Lung microvascular endothelial cell (primary cell): ENCODE measurements at places on chromosomes 12 and 14. TPM values are rescaled to one million over a fixed set of nuclear protein-coding genes. Genes with fewer than 3 reads are reported as not detected.
A peak's percentile ranks its signal among the peaks of the same experiment; 100 is the strongest.

DNA sequence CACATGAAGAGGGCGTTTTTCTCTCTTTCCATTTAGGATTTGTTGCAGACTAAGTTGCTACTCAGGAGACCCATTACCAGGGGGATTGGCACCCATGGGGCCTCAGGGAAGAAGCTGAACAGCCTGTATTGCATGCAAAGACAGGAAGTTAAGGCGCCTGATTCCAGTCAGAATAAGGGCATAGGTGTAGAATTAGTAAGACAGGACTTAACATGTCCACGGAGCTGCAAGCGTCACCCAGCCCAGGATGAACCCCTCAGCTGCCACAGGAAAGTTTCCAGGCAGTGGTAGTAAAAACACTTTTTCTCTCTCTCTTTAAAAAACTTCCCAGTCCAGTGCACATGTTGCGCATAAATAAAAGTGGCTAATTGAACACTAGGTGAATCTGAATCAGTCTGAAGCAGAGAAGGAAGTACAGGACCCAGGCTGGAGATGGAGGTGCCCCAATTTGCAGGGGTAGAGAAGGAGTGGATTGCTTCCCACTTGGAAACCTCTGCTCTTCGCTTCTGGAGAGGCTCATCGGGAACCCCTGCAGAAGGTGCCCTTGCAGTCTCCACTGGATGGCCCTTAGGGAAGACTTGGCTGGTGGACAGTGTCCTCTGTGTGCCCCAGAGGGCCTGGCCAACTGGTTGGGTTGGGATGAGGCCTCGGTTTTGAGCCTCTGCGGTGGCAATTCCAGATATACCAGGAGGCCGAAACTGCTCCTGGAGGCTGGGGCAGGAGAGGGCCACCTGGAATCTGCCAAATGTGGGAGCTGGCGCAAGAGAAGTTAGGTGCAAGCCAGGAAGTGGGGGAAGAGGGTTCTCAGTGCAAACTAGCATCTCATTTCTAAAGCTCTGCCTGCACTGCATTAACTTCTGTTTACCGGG is 10.7 kb upstream of the TBX3 start:
- no peak for DNase-seq

DNA sequence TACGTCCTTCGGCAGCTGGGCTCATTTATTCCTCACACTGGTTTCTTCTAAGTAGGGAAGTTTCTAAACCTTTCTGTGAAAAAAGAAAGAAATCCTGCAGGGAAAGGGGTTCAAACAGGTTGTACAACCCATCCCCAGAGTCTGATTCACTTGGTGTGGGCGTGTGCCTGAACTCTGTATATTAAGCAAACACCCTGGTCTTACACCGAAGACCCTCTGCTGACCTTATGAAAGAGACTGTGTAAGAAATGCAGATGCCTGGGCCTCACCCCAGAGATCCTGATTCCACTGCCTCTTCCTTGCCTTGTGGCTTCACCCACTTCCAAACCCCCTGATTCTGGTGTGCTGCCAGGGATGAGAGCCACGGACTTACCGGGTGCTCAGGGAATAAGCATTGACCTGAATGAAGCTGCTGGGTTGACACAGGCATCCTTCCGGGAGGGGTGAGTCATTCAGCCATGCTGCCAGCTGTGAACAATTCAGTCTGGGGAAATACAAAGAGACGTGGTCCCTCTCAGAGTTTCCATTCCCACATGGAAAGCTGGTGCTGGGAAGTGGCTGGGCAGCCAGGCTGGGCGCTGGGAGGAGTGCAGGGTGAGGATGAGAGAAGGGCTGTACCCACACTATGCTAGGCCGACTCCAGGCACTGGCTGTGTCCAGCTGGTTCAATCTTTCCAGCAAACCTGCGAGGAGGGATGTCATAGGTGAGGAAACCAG is 26.5 kb upstream of the ACTN1 start:
- DNase-seq: peak; percentile 99

DNA sequence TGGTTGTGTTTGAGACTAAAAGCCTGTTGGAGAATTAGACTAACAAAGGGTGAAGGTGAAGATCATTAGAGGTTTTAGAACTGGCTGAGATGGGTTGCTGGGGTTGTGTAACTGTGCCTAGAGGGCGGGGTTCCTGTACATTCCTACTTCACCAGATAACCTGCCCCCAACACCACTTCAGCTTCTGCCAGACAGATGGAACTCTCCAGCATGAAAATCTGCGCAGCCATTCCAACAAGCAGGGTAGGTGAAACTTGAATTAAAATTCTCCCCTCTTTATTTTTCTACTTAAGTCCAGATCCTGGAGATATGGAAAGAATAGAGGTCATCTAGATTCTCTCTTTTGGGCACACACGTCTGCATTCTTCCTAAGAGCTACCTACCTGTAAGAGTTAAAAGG is 6.0 kb downstream of the FOXG1 start:
- no peak for DNase-seq

DNA sequence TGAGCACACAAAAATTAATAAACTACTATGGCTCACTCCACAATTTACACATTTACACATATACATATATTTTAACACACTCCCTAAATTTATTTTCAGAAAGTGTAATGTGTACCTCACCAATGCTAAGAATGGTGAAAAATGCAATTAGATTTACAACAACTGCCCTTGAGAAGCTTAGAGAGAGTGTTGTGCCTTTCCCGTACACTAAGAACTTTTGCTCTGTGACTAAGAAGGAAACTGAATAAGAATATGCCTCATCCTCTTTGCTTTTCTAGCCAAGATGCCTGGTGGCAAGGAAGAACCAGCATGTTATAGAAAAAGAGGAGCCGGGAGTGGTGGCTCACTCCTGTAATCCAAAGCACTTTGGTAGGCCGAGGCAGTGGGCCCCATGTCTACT is 62.3 kb downstream of the SINHCAF start:
- DNase-seq: peak; percentile 63

DNA sequence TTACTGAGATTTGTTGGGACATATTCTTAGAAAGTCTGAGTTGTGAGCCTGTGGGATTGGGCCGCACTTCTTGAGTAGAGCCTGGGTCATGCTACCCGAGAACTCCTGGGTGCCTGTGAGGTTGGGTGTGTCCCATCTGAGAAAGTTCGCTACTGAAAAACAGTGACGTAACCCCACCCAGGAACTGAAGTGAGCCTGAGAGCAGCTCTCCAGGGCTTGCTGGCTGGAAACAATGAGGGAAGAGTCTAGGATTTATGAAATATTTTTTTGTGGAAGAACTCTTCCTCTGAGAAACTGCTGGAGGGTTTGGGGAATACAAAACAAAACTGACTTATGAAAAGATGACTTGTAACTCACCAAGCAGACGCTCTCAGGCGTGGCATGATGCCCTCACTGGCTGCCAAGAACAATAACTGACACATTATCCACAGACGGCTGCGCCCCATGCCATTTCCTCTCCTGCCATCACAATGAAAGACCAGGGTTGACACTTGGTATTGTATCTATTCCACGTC is 69.2 kb downstream of the RASSF3 start:
- DNase-seq: peak; percentile 81

DNA sequence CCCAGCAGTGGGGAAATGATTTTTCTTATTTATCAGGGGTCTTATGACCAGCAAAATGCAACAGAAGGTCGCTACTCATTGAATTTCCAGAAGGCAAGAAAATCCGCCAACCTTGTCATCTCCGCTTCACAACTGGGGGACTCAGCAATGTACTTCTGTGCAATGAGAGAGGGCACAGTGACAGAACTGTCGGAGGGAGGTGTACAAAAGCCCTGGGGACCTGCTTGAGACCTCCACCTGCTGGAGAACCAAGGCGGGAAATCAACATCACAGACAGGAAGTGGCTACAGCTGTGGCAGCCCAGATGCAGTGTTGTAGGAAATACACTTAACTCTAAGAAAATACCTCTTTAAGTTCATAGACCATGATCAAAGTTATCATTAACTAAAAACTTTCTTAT is 250.9 kb upstream of the OR4E1 start:
- DNase-seq: peak; percentile 39

- DNase-seq: no peak
Observed at GRCh38 chr12:72505227-72505626, 233.1 kb downstream of the TRHDE start.

DNA sequence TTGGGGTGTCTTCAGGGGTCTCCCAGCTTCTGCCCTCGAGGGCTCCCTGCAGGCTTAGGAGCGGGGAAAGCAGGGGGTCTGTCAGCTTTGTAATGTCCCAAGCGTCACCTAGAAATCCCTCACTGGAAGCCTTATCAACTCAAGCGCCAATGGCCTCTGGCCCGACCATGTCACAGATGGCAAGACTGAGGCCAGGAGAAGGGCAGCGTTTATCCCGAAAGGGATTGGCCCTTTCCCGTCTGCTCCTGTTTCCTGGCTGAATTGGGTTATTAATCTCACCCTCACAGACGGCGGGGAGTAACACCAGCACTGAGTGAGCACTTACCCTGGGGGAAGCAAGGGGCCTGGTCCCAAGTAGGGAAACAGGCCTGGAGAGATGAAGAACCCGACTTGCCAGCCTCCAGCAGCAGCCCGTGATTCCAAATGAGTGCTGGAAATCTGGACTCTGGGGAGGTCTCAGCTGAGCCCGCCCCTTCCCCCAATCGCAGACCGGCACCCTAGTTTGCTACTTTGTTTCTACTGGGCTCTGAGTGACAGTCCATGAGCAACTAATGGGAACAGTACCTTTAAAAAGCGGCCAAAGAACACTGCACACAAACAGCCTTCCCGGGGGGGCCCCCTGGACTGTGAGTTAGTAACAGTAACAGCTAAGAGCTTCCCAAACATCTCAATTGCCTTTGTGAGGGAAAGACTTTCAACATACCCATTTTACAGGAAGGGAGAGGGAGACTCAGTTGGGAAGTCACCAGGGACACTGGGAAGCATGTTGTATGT is 2.1 kb upstream of the NCOR2 start:
- DNase-seq: no peak

GRCh38 chr14:37709419-37710195 is 114.2 kb downstream of the TTC6 start:
- DNase-seq: peak; percentile 8

GRCh38 chr12:129440278-129440677 is 463.5 kb downstream of the TMEM132D start:
- DNase-seq: no peak

- no peak for DNase-seq
Observed at GRCh38 chr12:76947304-76947703, 68.5 kb upstream of the CSRP2 start.

- peak; percentile 75 for DNase-seq
Observed at GRCh38 chr12:106840243-106840642, 65.8 kb downstream of the RIC8B start.

GRCh38 chr12:79707830-79708229 is 17.1 kb upstream of the PAWR start:
- DNase-seq: no peak

DNA sequence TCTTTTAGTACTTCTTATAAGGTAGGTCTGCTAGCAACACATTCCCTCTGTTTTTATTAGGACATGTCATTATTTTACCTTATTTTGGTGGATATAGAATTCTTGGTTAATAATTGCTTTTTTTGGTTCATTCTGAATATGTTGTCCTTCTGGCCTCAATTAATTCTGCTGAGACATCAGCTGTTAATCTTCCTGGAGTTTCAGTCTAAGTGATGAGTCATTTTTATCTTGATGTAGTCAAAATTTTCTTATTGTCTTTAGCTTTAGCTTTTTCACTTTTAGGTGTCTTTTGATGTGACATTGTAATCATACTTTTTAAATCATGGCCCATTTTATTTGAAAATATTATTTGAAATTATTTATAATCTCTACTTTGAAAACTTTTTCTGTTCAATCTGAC is 104.9 kb upstream of the PMCH start:
- no peak for DNase-seq

GRCh38 chr14:102554821-102555819 is 37.3 kb upstream of the RCOR1 start:
- peak; percentile 49 for DNase-seq

DNA sequence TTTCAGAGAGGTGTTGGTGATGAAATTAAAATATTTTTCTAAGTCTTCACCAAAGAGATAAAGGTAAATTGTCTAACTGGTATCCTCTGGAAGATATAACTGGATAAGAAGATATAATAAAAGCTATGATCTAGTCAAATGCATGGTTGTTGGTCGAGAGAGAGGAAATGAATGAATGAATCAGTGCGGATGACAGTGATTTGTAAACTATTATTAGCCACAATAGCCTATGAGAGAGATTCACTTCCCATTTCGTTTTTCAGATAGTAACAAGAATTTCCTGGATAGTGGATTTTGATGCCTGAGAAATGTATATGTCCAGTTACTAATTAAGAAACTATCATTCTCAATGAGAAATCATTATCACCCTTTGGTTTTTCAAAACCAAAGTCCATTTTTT is 63.1 kb downstream of the HEATR5A start:
- DNase-seq: peak; percentile 72

Gene RFX4
- not detected in 2 replicates for total RNA-seq

Gene APOLD1
- total RNA-seq: 26.8 and 31.9 TPM in 2 replicates
